Body of pancreas (tissue), 4 donors: ENCODE measurements at places on chromosomes 2 and 18.

- no peak for DNase-seq
These were observed 196.1 kb downstream of the MCFD2 start for GRCh38 chr2:46719487-46719886.

DNA sequence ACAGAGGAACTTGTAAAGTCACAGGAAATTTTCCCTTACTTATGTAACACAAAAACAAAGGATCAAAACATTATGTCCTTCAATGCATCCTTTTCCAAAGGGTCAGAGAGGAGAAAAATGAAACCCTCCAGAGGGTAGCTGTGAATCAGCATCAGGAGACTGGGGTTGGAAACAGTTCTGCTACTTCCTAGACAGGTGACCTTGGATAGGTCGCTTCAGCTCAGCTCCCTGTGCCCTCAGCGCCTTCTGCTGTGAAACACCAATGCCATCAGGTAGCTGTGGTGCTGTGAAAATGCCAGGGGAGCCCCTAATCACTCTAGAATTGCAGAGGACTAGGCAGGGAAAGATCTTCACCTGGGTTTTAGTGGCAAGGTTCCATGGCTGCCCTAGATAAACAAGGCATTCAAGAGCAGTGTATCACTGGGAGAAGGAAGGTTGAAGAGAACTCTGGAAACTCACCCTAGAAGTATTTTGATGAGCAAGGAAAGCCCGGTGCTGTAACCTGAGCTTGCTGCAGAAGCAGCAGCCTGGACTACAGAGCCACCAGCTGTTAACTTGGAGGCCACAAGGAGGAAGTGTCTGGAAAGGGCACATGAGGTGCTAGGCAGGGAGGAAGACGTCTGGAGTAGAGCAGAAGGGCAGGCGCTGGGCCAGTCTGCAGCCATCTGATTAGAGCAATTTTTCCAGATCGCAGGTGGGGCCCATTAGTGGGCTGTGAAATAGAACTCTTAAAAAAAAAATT is 100.7 kb upstream of the MCFD2 start:
- no peak for DNase-seq

GRCh38 chr2:197042739-197043196 is 116.3 kb upstream of the PGAP1 start:
- no peak for DNase-seq

DNA sequence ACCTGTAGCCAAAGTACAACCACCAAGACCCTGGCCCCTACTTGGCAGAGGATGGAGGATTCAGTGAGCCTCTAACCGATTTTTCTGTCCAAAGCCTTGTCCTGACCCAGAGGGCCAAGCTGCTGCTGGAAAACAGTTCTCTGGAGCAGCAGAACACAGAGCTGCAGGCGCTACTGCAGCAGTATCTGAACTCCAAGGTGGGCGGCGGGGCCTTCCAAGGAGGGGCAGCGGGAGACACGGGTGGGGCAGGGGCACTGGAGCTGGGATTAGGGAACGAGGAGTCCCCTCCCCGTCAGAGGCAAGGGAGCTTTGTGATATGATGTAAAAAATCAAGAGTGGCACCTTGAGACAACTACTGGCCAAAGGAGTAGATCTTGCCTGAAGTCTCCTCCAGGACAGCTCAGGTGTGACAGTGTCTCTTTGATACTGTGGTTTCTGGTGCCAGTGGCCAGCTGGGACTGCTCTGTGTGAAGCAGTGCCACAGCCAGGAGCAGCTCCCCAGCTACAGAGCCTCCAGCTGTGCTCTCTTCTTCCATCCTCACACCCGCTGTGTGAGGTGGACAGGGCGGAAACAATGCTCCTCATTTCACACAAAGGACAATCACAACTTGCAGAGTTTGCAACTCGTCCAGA is 22.8 kb downstream of the OTOF start:
- no peak for DNase-seq

GRCh38 chr18:55220523-55220922 is 261.3 kb upstream of the CCDC68 start:
- no peak for DNase-seq
